ENCODE measurements at places on chromosomes 6 and 20.

DNA sequence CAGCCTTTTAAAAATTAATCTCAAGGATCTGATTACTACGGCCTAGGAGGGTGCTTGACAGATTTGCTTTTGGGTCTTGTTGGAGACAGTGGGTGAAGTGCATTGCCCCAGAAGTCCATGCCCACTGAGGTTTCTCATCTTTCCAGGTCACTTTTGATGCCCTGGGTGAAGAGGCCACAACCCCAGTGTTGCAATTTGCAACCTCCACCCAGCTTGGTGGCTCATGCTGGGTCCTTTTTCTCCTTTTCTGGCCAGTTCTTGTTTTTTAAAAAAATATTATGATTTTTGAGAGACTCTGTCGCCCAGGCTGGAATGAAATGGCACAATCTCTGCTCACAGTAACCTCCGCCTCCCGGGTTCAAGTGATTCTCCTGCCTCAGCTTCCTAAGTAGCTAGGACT lies 9.4 kb downstream of the STX11 start:
- DNase-seq: no peak

GRCh38 chr6:109782491-109782999 lies 91.4 kb downstream of the FIG4 start:
- peak; percentile 50 for DNase-seq

GRCh38 chr6:39224011-39224410 lies 5.3 kb downstream of the KCNK5 start:
- no peak for DNase-seq

DNA sequence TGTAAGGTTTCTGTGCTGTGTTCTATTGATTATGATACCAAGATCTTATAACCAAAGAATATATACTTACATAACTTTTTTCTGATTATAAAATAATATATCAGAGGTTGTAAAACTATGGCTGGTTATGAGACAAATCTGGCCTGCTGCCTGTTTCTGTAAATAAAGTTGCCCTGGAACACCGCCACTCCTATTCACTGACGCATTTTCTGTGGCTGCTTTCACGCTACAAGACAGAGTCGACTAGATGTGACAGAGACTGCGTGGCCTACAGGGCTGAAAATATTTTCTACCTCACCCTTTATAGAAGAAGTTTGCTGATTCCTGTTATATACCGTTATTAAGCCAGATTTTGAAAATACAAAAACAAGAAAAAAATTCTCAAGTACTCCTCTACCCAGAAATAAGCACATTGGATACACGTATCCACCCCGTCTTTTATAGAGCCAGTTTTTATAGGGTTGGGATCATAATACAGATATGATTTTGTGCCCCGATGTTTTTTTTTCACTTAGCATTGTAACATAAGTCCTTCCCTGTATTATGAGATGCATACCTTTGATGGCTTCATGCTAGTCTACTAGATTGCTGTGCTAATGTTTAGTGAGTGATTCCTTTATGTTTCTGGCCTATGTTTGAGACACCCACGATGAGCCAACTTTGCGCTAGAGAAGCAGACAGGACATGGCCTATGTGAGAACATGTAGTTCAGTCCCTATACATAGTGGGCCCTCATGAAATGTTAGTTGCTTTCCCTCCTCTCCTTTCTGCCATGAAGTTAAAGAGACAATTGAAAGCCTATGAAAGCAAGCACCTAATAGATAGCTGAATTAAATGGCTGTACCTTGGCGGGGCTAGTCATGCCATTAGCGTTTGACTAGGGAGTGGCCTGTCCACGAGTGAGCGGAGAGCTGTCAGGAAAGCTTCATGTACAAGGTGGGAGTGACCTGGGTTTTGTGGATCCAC lies 98.1 kb upstream of the KCNK16 start:
- no peak for DNase-seq

GRCh38 chr20:35339007-35339406 lies 46.8 kb upstream of the FAM83C start:
- peak; percentile 87 for DNase-seq

GRCh38 chr6:72941751-72942150 lies 283.5 kb downstream of the KHDC1L start:
- DNase-seq: no peak

DNA sequence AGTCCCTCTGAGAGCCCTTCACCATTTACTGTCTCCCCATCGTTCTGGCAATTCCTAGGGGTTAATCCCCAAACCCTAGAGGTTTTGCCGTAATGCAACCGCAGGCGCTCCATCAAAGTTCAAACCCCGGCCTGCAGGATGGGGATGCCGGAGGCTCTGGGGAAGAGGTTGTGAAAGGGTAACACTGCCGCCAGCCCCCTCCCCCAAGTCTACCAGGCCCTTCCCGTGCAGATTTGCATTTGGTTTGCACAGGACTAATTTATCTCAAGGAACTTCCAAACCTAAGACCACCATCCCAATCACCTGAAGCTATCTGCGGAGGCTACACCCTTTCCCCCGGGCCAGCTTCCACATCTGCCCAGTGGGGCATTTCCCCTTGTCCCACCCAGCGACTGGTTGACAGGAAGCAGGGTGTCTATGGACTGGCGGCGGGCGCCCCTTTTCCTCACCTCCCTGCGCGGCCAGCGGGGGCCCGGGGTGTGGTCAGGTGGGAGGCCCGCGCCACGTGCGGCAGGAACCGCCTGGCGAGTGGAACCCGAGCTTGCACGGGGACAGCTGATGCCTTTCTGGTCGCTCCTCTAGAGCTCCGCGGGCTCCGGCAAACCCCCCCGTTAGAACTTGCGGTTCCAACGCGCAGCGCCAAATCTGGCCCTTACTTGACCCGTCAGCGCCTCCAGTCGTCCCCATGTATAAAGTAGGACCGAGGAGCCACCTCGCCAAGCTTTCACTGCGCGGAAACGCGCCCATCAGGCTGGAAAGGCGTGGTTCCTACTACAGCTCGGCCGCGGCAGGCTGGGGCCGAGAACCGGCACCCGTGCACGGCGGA lies 9.4 kb upstream of the SLC4A11 start:
- DNase-seq: peak; percentile 24

GRCh38 chr6:49001856-49002541 lies 461.1 kb downstream of the MMUT start:
- peak; percentile 62 for DNase-seq

DNA sequence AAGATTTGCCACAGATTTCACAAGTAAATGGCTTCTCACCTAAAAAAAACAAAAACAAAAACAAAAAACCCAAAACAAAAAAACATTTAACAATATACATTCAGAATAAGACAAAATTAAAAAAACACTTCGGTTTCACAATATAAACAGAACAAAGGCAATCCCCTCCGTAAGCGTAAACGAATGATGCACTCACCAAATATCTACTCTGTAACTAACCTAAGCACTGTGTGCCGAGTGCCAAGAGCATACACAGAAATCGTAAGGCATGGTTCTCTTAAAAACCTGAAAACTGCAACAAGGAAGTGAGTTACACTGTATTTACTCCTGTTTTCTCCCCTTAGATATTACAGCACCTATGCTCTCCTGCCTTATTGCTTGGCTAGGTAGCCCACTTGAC lies 12.1 kb upstream of the MICAL1 start:
- no peak for DNase-seq

DNA sequence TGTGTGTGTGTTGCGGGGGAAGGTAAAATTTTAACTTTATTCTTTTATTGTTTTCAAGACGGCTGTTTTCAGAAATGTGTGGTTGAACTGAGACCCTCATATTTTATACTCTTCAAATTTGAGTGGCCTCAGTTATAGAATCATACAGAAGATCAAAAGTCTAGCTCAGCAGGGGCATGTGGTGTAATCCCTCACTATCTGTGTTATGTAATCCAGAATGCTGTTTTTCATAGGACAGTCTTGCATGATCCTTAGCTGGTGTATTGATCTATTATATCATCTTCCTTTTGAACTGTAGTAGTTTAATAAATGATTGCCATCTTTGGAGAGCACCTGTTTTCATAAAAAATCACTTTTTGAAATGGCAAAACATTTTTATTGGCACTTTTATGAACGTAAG lies 1.4 kb downstream of the PLCB4 start:
- DNase-seq: no peak

GRCh38 chr20:62829231-62830230 lies 12.7 kb downstream of the COL9A3 start:
- no peak for DNase-seq

GRCh38 chr20:1577906-1578305 lies 20.4 kb upstream of the SIRPD start:
- no peak for DNase-seq

DNA sequence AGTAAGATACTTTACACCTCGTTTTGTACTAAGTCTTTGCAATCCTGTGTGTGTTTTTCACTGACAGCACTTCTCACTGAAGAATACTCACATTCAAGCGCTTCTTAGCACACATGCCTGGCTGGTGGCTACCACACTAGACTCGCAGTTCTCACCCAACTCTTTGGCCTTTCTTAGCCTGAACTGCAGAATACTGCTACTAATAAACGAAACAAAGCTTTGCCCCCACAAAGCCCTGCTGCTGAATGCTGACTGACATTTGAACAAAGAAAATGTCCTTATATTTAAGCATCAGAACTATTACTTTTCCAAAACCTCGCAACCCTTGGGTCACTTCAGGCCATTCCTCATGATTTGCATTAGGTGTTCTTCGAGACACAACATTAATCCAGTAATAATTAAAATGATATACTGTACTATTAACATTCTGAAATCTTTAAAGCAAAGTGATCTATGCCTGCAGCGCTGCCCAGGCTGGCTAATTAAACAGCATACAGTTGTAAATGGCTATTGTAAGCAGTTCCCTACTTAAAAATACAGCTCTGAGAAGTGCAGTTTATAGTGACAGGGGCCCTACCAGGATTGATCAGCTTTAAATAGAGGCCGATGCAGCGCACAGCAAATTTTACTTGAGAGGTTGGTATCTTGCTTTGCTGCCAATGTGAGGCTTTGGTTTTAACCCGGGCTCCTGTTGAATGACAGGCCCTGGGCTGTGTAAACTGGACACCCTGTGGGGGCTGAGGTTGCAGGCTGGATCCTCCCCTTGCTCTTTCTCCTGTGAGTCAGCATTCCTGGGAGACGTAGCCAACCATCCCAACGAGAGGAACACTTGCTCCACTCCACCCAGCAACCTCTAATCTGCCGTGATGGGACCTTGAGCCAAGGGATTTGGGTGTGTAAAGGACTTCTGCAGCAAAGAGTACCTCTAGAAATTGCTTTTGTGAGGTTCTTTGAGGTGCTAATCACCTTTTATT lies 899.0 kb downstream of the TFAP2A start:
- DNase-seq: peak; percentile 74

- no peak for DNase-seq
These were observed 60.8 kb downstream of the DNAH8 start for GRCh38 chr6:38775870-38776269.

Measured in umbilical cord (tissue), 2 donors.